ENCODE measurements at places on chromosomes 6 and 20.

GRCh38 chr20:44536175-44536574 is 14.3 kb upstream of the SERINC3 start:
- no peak for DNase-seq
- H3K4me3 ChIP-seq: no peak overlapping the region
- H3K36me3 ChIP-seq: no peaks in the 10 kb centered on the region
- peaks cover 46% of the 10 kb centered on the region for H3K4me1 ChIP-seq
- H3K27me3 ChIP-seq: no peaks in the 10 kb centered on the region
- H3K27ac ChIP-seq: no peak overlapping the region

DNA sequence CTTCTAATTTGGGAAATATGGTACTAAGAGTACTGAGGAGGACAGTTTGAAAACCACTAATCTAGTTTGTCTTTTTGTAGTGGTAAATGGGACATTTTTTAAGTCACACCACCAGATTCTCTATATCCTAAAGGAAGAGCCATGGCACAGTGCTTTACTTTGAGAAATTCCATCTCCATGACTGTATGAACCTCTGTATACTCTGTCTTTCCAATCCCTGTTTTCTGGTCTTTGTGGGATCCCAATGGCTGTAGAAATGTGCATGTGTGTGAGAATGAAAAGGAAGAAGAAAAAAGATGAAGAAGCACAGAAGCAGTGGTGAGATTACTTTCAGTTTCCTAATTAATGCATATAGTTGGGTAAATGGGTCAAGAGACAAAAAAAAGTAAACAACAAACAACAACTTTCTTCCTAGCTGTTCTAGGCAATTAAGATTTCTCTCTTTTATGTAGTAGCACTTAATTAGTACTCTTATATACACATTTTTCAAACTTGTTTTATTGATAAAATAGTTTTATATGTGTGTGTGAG is 141.2 kb upstream of the HCRTR2 start:
- no peaks in the 10 kb centered on the region for H3K4me1 ChIP-seq
- H3K4me3 ChIP-seq: no peak overlapping the region
- no peaks in the 10 kb centered on the region for H3K36me3 ChIP-seq

- no peaks in the 10 kb centered on the region for H3K27me3 ChIP-seq
- H3K4me3 ChIP-seq: no peak overlapping the region
- H3K4me1 ChIP-seq: no peaks in the 10 kb centered on the region
- DNase-seq: no peak
- H3K36me3 ChIP-seq: peaks cover 33% of the 10 kb centered on the region
- no peak overlapping the region for H3K27ac ChIP-seq
These were observed 104.1 kb downstream of the ZFP64 start for GRCh38 chr20:52087471-52087870.

GRCh38 chr20:57013217-57013616 is 253.2 kb downstream of the BMP7 start:
- no peak overlapping the region for H3K27ac ChIP-seq
- H3K4me1 ChIP-seq: peaks cover 4% of the 10 kb centered on the region
- peaks cover 8% of the 10 kb centered on the region for H3K27me3 ChIP-seq
- no peak for DNase-seq
- no peak overlapping the region for H3K4me3 ChIP-seq
